Adrenal gland (tissue), 19 donors: ENCODE measurements at places on chromosomes 13 and 19. TPM values are rescaled to one million over a fixed set of nuclear protein-coding genes. Genes with fewer than 3 reads are reported as not detected.

GRCh38 chr19:35074426-35075201 lies 33.1 kb downstream of the HPN start:
- H3K36me3 ChIP-seq = no peaks in the 10 kb centered on the region
- H3K4me3 ChIP-seq = no peak overlapping the region
- H3K27ac ChIP-seq = no peak overlapping the region

GRCh38 chr13:102999499-102999898 lies 66.7 kb downstream of the SLC10A2 start:
- no peaks in the 10 kb centered on the region for H3K36me3 ChIP-seq
- H3K4me3 ChIP-seq = no peak overlapping the region
- H3K27me3 ChIP-seq = no peaks in the 10 kb centered on the region
- H3K4me1 ChIP-seq = no peaks in the 10 kb centered on the region

ANO8 gene
- 18.4 TPM for total RNA-seq

DNA sequence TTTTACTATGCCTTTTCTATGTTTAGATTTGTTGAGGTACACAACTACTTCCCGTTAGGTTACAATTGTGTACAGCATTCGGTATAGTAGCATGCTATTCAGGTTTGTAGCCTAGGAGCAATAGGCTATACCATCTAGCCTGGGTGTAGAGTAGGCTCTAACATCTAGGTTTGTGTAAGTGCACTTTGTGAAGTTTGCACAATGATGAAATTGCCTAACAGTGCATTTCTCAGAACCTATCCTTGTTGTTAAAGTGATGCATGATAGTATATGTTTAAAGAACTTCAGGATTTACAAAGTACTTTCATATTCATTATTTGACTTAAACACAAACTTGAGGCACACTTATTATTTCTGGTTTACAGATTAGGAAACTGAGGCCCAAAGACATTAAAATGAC lies 11.5 kb upstream of the SERPINE3 start:
- H3K4me3 ChIP-seq = no peak overlapping the region
- no peaks in the 10 kb centered on the region for H3K27me3 ChIP-seq
- H3K4me1 ChIP-seq = no peaks in the 10 kb centered on the region
- H3K36me3 ChIP-seq = no peaks in the 10 kb centered on the region
- H3K27ac ChIP-seq = no peak overlapping the region

DNA sequence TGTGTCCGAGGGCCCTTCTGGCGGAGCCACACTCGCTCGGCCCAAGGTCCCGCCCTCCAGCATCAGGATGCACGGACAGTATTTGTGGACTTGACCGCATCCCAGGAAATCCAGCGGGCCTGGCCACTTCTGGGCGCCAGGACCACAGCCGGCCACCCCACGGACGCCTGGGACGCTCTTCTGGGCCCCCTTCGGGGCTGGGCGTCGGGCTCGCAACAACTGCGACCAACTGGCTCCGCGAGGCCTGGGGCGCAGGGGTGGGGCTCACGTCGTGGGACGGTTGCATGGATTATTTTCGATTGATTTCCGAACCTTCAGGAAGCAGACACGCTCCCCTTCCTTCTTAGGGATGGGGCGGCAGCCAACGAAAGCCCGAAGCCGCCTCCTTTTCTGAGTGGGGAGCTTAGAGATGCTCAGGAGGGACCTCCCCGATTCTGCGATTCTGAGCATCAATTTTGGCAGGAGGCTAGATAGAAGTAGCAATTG lies 521 bp upstream of the NUP58 start:
- H3K36me3 ChIP-seq = no peaks in the 10 kb centered on the region
- H3K27me3 ChIP-seq = no peaks in the 10 kb centered on the region
- DNase-seq = peak; percentile 17
- peaks cover 4% of the 10 kb centered on the region for H3K4me1 ChIP-seq
- H3K4me3 ChIP-seq = peak overlapping the region; percentile 68
- H3K27ac ChIP-seq = peak overlapping the region; percentile 96

GRCh38 chr19:11560404-11561051 lies 1.5 kb upstream of the ELOF1 start:
- H3K4me1 ChIP-seq = peaks cover 14% of the 10 kb centered on the region
- DNase-seq = peak; percentile 55
- no peaks in the 10 kb centered on the region for H3K27me3 ChIP-seq
- no peak overlapping the region for H3K4me3 ChIP-seq
- no peaks in the 10 kb centered on the region for H3K36me3 ChIP-seq

- no peaks in the 10 kb centered on the region for H3K27me3 ChIP-seq
- no peak overlapping the region for H3K27ac ChIP-seq
- H3K4me3 ChIP-seq = no peak overlapping the region
These were observed 689.6 kb downstream of the SLITRK5 start for GRCh38 chr13:88360761-88361160.

GRCh38 chr19:46232029-46232428 lies 2.5 kb downstream of the IGFL1 start:
- H3K4me3 ChIP-seq = no peak overlapping the region
- H3K4me1 ChIP-seq = no peaks in the 10 kb centered on the region
- no peak overlapping the region for H3K27ac ChIP-seq
- H3K27me3 ChIP-seq = peaks cover 3% of the 10 kb centered on the region
- no peaks in the 10 kb centered on the region for H3K36me3 ChIP-seq
- DNase-seq = no peak

GRCh38 chr13:104315606-104316005 lies 1249.4 kb upstream of the SLC10A2 start:
- H3K27ac ChIP-seq = no peak overlapping the region
- no peak overlapping the region for H3K4me3 ChIP-seq
- H3K4me1 ChIP-seq = no peaks in the 10 kb centered on the region
- no peaks in the 10 kb centered on the region for H3K36me3 ChIP-seq
- H3K27me3 ChIP-seq = no peaks in the 10 kb centered on the region

HTR2A gene
- total RNA-seq = not detected

DNA sequence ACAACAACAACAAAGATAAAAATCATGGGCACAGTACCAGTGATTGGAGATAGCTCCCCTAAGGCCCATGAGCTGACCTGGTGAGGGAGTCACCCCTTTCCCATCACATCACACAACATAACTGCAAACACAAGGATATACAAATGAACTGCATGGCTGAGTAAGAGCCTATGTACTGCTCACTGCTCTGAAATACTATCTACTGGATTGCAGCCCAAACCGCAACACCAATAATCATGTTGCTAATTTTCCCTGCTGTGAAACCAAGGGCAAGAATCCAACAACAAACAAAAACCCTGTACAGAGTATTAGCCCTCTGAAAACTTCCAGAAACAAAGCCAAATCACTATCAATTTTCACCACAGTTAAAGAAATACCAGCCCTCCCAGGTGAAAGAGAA lies 1893.2 kb downstream of the PCDH9 start:
- no peaks in the 10 kb centered on the region for H3K4me1 ChIP-seq
- no peaks in the 10 kb centered on the region for H3K36me3 ChIP-seq
- no peak for DNase-seq

SYNGR4 gene
- total RNA-seq = not detected

GRCh38 chr13:110421696-110422385 lies 114.8 kb downstream of the COL4A2 start:
- DNase-seq = no peak
- H3K27me3 ChIP-seq = no peaks in the 10 kb centered on the region

DNA sequence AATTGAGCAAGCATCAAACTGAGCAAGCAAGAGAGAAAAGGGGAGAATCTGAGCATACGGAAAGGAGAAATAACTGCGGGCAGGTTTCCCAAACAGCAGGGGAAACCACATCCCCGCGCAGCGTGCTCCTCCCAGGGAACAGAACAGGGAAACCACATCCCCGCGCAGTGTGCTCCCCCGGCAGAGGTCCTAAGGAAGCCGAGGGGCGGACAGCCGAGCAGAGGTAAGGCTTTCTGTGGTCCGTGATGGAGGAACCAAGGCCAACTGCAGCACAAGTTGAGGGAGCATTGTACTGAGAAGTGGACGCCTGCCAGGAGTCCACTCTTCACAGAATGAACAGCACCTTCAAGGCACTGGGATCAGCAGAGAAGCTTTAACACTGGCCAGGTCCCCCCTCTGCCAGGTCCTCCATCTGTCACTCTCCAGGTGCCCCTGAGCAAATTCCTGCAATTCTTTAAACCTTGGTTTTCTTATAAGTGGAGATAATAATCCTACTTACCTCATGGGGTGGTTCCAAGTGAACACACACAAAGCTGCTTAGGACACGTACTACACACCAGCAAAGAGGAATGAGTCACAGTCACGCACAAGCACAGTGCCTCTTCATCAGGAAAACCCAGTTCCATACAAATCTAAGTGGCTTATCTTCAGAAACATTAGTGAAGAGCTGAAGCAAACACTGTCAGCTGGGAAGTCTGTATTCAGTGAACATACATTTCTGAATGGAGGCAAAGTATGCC lies 23.0 kb upstream of the LAMP1 start:
- no peaks in the 10 kb centered on the region for H3K4me1 ChIP-seq
- no peaks in the 10 kb centered on the region for H3K36me3 ChIP-seq
- peak overlapping the region; percentile 51 for H3K27ac ChIP-seq
- no peak for DNase-seq
- no peaks in the 10 kb centered on the region for H3K27me3 ChIP-seq

DNA sequence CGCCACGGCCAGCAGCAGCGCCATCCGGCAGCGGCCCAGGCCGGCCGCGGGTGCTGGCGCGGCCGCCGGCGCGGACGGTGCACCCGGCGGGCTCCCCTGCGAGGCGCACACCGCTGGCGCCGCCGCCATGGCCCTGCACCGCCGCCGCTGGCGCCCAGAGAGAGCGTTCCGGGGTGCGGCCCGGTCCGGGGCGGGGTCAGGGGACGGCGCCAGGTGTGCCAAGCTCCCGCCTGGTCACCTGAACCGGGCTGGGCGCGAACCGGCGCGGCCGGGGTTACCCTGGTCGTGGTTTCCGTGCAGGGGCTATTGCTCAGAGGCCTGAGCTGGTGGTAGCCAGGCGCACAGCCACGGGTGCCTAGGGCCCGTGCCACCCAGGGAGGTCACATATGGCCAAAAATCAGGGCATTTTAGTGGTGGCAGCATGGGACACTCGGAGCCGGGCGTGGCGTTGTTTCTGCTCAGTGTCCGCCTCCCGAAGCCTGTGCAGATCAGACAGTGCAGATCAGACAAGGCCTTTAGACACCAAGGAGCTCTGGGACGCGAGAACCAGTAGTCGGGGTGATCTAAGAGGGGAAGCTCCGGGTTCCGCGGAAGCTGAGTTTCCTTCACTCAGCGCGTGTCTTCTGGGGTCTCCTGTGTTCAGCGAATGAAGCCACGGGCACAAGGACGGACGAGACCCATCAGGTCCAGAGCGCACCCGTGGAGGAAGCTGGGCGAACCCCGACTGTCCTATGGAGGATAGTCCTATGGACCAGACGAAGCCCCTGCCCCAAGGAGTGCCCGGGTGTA lies at the start of gene TMEM238:
TSS of gene TMEM238 (minus strand) at position 162 of the 789 bp plus-strand sequence. CDS start at position 129, 33 bp downstream.
- H3K27ac ChIP-seq = peak within 1 kb of the TSS; percentile 96
- peaks cover 30% of the 10 kb centered on the region for H3K4me1 ChIP-seq
- DNase-seq = peak; percentile 46
- no peaks in the 10 kb centered on the region for H3K36me3 ChIP-seq
- no peak within 1 kb of the TSS for H3K4me3 ChIP-seq

DNA sequence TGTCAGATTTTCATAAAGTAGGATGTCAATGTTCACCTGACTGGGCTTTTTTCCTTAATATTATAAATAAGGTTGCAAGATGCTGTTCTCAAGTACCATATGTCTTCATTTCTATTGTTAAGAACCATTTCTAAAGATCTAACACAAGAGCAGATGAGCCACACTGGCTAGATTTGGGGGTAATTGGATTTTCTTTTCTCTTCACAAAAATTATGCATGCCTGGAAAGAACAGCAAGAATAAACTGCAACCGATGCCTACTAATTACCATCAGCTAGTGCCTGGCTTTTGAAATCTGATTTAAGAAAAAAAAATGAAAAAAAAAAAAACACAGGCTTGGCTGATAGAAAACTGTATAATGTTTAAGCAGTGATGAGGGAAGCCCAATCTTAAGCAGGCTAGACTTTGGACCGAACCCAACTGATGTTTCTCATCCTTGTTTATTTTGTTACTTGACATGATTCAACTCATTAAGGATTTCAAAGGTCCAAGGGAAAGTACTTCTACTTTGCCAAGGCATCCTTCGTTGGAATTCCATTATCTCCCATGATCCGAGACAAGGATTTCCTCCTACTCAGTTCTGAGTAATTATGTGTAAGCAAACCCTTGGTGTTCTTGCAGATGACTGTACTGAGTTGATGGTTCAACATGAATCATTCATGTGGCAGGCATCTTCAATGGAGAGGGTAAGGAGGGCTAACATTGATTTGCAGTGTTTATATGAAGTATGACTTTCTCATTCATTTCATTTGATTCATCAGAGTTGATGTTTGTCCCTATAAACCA lies 300.5 kb downstream of the SPRY2 start:
- peaks cover 4% of the 10 kb centered on the region for H3K4me1 ChIP-seq
- no peaks in the 10 kb centered on the region for H3K27me3 ChIP-seq
- H3K27ac ChIP-seq = no peak overlapping the region
- no peak overlapping the region for H3K4me3 ChIP-seq
- no peaks in the 10 kb centered on the region for H3K36me3 ChIP-seq

KLK3 gene
- 4.0 TPM for total RNA-seq

CGB5 gene
- total RNA-seq = not detected

FARP1 gene
- 43.3 TPM for total RNA-seq

PSG2 gene
- not detected for total RNA-seq

- H3K36me3 ChIP-seq = no peaks in the 10 kb centered on the region
- H3K27me3 ChIP-seq = no peaks in the 10 kb centered on the region
- peaks cover 4% of the 10 kb centered on the region for H3K4me1 ChIP-seq
- H3K27ac ChIP-seq = no peak overlapping the region
These were observed 24.1 kb upstream of the NDFIP2 start for GRCh38 chr13:79456656-79457365.

- H3K27me3 ChIP-seq = no peaks in the 10 kb centered on the region
- no peak overlapping the region for H3K4me3 ChIP-seq
- DNase-seq = no peak
- H3K27ac ChIP-seq = no peak overlapping the region
These were observed 87.7 kb downstream of the SLITRK1 start for GRCh38 chr13:83794583-83794982.

DNA sequence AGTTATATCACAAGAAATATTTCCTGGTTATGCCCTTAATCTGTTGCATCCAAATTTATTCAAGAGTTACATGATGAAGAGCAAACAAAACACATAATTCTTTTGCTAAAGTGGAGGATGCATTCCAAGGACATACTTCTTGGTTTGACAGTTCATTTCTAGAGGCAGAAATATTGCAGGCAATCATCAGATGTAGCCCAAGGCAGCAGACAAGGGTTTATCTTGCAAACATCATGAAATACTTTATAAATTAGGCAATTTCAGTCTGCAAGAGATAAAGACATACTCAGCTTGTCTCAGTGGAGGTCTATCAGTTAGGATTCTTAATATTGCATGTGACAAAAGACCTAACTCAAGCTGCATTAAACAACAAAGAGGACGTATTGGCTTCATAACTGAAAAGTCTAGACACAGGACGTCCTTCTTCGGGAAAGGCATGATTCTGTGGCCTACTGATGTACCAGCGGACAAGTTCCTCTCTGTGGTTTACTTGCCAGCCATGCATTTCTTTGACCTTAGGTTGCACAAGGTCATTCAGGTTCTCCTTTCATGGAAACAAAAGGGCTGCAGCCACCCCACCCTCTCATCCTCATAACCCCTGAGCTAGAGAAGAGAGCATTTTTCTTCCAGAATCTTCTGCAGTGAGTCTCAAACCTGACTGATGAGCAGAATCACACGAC lies 204.1 kb downstream of the KATNAL1 start:
- H3K27me3 ChIP-seq = no peaks in the 10 kb centered on the region
- no peaks in the 10 kb centered on the region for H3K4me1 ChIP-seq
- H3K36me3 ChIP-seq = no peaks in the 10 kb centered on the region
- H3K4me3 ChIP-seq = no peak overlapping the region
- no peak for DNase-seq
